CD4-positive, alpha-beta T cell treated with Interleukin-17A for 1 hour (primary cell): ENCODE measurements at places on chromosomes 2 and 18.

GRCh38 chr18:2853926-2854664, 7.3 kb downstream of the EMILIN2 start:
- DNase-seq: no peak

DNA sequence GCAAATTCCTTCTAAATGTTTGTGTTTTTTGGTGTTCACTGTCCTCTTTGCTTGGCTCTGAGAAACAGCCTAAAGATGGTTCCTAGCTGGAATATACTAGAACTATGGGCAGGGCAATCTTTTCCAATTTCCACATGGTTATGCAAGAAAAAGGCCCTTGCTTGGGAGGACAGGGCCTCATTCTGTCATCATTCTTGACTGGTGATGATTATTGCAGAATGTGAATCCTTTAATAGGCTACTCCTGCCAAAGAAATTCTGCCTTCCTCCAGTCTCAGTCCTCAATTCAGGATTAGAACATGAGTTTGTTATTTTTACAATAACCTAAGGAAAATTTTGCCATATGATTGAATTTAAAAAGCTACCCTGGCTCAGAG, 218.7 kb downstream of the HNMT start:
- DNase-seq: no peak

DNA sequence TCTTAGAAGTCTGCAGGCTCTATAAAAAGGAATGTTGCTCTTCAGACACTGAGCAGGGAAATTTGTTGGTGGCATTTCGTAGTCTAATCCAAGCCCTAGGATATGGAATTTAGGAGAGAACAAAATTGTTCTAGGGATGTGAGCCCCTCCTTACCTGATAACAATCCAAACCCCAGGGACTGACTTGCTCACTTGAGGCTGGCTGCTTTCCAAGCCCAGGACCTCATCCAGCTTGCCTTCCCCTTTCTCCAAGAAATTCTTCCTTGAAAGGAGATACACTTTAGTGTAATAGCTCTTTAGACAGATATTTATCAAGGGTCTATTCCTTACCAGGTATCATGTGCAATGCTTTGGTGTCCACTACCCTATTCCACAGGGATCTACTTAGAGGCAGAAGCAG, 279.8 kb downstream of the C1D start:
- DNase-seq: no peak

- DNase-seq: no peak
These were observed 170.7 kb downstream of the DIS3L2 start for GRCh38 chr2:232132181-232132580.

- no peak for DNase-seq
These were observed 118.7 kb downstream of the CYP26B1 start for GRCh38 chr2:72028996-72029395.

DNA sequence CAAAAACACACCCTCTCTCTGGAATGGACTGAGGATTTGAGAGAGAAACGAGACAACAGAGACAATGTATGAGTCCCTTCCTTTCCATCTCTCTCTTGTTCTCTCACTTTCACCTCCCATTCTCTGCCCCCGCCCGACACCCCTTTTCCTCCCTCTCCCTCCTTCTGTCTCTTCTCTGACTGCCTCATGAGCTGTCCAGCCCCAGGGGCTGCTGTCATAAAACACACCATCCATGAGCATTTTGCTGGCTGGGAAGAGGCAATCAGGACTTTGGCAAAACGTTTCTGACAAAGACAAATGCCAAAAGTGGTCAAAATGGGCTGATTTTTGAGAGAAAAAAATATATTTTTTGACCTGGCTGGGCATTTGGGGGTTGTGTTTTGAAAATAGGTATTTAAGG, 377.2 kb downstream of the EN1 start:
- no peak for DNase-seq

- DNase-seq: no peak
These were observed 23.0 kb downstream of the COPS9 start for GRCh38 chr2:240112914-240113690.

DNA sequence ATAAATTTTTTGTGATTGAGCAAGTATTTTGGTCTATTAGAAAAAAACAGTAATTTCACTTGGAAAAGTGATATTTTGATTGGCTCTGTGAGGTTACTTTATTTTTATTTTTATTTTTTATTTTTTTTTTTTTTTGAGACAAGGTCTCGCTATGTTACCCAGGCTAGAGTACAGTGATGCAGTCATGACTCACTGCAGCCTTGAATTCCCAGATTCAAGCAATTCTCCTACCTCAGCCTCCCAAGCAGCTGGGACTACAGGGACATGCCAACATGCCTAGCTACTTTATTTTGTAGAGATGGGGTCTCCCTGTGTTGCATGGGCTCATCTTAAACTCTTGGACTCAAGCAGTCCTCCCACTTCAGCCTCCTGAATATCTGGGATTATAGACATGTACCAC, 60.9 kb upstream of the MGAT5 start:
- DNase-seq: no peak

DNA sequence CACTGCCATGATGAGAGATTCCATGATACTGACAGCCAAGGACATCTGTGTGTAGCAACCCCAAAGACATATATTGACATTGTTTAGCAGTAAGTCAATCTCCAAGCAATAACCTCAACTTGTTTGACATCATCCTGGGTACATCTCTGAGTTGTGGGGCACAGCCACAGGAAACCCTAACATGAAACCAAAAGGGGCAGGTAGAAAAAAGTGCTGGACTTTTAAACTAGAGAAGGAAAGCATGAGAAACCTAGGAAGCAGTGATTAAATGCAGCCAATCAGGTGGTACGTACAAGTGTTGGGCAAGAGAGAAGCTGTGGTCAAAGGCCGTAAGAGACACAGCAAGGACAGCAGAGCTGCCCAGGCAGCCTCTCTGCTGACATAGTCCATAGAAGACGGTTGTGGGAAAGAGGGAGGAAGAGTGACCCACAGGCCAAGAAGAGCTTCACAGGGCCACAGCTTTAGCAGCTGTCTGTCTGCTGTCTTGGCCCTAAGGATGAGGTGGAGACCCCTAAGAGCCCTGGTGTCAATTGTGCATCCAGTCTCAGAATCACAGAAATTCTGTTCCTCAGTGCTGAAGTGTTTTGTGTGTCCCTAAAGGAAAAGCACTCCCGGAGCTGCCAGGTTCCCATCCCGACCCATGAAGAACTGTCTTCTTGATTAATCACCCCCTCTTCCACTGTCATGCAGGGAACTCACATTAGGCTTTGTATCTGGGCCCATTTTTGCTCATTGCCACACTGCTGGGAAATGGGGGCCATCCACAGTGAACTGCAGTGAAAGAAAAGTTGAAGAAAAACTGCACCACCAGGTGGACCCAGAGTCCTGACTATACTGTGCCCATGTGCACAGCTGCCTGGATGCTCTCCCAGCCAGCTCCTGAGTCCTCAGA, 25.4 kb upstream of the CHN1 start:
- no peak for DNase-seq

DNA sequence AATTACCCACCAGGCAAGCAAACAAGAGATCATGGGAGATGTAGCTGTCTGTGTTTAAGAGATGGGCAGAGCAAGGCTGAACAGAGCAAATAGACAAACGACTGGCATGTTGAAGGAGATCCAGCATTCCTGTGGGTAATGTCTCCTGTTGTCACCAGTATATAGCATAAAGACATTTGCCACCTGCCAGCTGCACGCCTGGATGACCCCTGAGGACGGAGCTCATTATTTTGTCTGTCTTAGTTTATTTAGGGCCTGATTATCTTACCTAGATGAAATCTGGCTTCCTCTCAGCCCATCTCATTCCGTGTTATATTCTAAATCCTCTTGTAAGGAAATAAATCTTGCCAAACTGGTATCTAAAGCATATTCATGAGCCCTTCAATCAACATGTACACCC, 510.3 kb upstream of the LINC00305 start:
- DNase-seq: no peak

DNA sequence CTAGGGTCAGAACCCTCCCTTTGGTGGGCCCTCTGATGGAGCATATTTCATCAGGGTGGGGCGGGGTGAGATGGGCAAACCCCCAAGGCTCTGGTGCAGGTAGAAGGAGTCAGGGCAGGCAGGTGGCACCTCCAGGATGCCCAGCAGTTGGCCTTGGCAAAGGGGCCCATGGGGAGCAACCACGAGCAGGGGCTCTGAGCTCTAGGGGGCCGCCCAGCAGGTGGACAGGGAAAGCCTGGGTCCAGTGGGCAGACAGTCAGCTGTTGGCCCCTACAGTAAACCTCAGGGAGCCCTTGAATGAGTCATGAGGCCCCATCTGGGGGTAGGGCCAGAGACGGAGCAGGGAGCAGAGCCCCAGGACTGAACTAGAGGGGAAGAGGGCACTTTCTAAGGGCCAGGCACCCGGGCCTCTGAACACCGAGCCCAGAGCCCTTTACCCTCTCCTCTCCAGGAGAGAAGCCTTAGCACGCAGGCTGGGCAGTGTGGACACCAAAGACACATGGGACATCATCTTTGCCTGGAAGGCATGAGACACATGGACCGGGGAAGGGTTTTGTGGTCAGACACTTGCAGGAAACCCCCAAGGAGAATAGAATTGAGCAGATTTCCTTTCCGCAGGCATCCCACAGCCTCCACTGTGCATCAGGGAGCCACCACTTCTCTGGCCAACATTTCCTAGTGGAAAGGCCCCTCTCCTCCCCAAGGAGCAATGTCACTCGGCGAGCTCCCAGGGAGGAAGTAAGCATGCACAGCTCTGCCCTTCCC, 257.3 kb downstream of the GLI2 start:
- no peak for DNase-seq

DNA sequence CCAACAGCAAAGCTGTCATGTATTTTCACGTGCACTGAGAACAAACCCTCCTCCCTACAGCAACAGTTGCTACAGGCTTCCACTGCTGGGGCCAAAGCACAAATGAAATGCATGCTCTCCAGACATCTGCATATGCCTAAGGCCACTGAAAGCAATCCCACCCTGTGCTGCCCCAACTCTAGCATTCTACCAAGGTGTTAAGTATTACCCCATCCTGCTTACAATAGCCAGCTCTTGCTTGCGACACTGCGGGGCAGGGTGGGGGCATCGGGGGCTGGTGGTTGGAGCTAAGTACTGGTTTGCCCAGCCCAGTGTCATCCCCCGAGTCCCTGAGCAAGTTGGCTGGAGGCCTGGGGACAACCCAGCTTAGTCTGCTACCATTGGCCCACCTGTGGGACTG, 742.5 kb downstream of the TDRD15 start:
- no peak for DNase-seq

DNA sequence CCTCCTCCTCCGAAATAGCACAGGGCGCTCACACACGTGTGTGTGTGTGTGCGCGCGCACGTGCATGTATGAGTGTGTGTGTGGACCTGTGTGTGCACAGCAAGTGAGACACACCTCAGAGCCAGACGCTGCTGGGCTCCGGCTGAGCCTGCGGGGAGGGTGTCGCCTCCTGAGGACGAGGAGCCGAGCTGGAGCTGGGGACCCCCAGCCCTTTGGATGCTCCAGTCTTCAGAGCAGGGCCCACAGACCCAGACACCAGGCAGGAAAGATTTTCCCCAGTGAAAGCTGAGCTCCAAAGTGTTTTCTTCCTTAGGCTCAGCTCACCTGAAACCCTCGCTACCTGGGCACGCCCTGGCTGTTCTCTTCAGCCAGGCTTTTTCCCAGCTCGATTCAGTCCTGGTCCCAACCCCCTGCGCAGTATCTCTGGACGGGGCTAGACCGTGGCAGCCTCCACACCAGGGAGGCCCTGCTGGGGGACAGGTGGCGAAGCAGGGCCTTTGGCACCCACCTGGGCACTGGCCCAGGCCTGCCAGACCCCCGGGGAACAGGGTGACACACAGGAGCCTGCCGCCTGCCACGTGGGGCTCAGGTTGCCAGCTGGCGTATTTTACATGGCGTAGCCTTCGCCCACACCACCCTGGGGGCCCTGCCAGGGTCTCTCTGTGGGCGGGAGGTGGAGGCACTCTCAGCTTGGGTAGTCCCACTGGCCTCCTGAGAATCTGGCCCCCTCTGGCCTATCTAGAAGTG, 36.2 kb downstream of the PDIA6 start:
- no peak for DNase-seq

GRCh38 chr2:236565212-236565611, 4.4 kb upstream of the ACKR3 start:
- DNase-seq: no peak

- DNase-seq: no peak
These were observed 68.2 kb downstream of the HS1BP3 start for GRCh38 chr2:20582600-20583221.

GRCh38 chr18:23819001-23819400, 129.7 kb downstream of the LAMA3 start:
- no peak for DNase-seq

- DNase-seq: peak; percentile 95
These were observed 206.2 kb downstream of the ARL4C start for GRCh38 chr2:234290671-234291070.

DNA sequence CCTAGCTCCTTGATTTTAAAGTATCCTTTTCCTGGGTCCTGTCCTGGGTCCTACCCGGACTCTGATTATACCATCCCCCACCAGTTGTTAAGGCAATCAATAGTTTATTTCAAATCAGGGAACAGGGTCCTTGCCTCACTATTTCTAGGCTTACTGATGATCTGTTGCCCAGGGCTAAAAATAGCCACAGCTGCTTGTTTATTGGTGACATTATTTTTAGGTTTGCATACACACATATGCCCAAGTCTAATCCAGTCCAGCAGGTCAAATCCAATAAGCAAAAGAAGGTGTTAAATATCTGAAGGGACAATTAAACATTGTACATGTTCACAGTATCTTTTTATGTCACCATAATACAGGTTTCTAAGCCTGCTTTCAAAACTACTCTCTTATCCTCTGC, 66.0 kb downstream of the RAB10 start:
- no peak for DNase-seq

- no peak for DNase-seq
These were observed 5.0 kb upstream of the SCLY start for GRCh38 chr2:238055841-238056240.

DNA sequence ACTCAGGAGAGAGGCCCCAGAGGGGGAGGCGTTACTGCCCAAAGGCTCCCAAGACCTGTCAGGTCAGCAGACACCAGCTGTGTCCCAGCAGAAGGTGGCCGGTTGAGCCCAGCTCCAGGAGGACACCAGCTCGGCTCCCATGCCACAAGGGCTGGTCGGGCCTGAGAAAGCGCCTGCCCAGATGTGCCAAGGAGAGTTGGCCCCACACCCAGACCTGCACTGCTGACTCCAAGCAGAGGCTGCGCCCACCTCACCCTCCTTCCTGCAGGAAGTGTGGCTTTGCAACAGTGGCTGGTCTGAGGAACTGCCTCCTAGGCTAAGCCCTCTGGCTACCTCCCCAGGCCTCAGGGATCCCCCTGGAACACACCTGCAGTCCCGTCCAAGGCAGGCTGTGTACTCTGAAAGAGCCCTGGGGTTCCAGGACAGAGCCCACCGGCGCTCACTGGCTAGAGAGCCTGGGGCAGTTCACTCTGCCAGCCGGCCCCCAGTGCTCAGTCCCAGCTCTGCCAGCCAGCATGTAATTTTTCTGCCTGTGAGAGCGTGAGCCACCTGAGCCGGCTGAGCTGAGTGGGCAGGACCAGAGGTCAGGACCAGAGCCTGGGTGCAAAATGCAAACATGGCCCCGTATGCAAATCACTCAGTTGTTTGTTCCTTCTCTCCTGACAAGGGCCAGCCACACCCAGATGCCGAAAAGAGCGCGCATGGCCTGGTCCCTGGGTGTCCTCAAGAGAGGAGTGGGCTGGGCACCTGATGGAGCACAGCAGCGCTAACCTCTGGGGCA, 36.9 kb upstream of the PTMA start:
- DNase-seq: no peak
